ENCODE measurements at places on chromosomes 4 and X. TPM values are rescaled to one million over a fixed set of nuclear protein-coding genes. Genes with fewer than 3 reads are reported as not detected.

GRCh38 chr4:130359542-130359941 lies 1263.6 kb downstream of the C4orf33 start:
- DNase-seq, result no peak

GRCh38 chrX:154738011-154738738 lies 12.7 kb downstream of the GAB3 start:
- DNase-seq, result peak; percentile 67

- DNase-seq, result peak; percentile 8
Observed at GRCh38 chrX:109578916-109579315, 42.3 kb downstream of the NXT2 start.

GRCh38 chr4:112075129-112075753 lies 70.0 kb upstream of the FAM241A start:
- DNase-seq, result no peak

DNA sequence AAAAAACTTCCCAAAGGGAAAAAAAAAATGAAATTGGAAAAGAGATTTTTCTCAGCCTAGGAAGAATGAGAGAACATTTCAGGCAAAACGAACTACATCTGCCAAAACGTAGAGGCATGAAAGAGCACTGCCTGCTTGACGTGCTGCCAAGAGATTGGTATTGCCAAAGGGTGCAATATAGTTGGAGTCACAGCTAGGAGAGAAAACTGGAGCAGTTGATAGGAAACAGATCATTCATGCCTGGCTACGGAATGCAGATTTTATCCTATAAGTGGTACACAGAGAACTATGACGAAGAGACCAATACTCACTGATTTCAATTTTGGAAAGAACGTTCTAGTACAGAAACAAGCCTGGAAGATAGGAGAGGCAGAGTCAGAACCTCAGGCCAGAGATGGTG lies 68.4 kb upstream of the IQCM start:
- no peak for DNase-seq

NUDT10 gene
- total RNA-seq, result 0.81 TPM

DNA sequence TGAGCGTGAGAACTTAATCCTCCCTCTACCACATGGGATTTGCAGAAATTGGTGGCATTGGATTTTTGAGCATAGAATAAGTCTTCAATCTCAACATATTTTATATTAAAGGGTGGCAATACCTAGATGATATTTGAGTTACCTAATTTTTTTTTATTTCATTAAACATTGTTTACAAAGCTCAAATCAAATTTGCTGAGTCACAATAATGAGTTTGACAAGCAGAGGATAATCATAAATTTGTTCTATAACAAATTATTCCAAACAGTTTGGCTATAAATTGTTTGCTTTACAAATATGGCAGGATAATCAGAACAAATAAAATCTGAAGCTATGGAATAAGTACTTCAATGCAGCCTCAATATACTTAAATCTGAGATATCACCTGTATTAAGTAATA lies 22.7 kb downstream of the EMCN start:
- no peak for DNase-seq

XAGE5 gene
- total RNA-seq, result not detected

CYTL1 gene
- 34.6 TPM for total RNA-seq

FAM9C gene
- total RNA-seq, result not detected

DNA sequence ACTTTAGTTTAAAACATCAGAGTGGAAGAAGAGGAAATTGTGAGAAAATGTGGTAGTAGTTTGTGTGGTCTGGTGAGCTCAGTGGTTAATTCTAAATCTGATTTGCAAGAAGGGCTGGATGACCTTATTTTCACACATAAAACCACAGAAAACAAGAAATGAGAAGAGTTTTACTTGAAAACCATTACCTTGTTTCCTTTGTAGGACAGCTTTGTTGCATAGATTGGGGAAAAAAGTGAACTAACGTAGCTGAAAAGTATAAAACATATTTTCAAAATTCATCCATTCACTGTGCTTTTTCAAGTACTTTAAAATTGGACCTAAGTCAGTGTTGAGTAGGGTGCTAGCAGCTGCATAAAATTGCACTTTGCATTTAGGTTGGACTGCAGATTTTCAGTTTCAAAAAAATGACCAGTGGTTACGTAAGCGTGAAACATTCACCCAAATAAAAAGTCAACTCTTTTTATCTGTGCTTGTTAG lies 211.3 kb downstream of the ARHGAP10 start:
- DNase-seq, result no peak

CTAG1B gene
- not detected for total RNA-seq

- DNase-seq, result peak; percentile 11
Observed at GRCh38 chrX:34521563-34521962, 135.5 kb downstream of the TMEM47 start.

TCEAL2 gene
- not detected for total RNA-seq

GRCh38 chrX:22150371-22150770 lies 118.2 kb downstream of the PHEX start:
- no peak for DNase-seq

DNA sequence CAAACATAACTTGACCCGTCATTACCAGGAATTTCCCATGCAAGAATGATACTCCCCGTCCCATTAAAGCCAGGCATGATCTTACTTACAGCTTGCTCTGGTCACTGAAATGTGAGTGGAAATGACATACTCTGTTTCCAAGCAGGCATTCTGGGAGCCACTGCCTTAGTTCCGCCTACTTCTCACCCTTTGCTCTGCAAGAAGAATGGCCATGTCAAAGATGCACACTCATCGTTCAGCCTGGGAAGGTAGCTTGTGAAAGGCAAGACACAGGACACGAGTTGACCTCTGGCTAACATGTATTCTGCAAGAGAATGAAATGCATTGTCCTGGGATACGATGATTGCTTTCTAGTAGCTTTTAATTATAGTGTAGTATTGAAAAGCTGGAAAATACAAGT lies 1144.4 kb downstream of the NLGN4X start:
- no peak for DNase-seq

GABRG1 gene
- total RNA-seq, result not detected

TSPAN6 gene
- 43.8 TPM for total RNA-seq

ING2 gene
- total RNA-seq, result 8.5 TPM

PAK3 gene
- 1.5 TPM for total RNA-seq

ZFP92 gene
- total RNA-seq, result 1.6 TPM

GRCh38 chr4:76969495-76969894 lies 19.9 kb downstream of the SEPTIN11 start:
- no peak for DNase-seq

- no peak for DNase-seq
Observed at GRCh38 chrX:47232803-47233332, at the start of gene USP11. Gene USP11, plus strand, starts transcription at chrX:47233009. Its CDS starts 35 bp downstream, at chrX:47233044.

- DNase-seq, result no peak
Observed at GRCh38 chr4:149062997-149063396, 620.8 kb upstream of the NR3C2 start.

DNA sequence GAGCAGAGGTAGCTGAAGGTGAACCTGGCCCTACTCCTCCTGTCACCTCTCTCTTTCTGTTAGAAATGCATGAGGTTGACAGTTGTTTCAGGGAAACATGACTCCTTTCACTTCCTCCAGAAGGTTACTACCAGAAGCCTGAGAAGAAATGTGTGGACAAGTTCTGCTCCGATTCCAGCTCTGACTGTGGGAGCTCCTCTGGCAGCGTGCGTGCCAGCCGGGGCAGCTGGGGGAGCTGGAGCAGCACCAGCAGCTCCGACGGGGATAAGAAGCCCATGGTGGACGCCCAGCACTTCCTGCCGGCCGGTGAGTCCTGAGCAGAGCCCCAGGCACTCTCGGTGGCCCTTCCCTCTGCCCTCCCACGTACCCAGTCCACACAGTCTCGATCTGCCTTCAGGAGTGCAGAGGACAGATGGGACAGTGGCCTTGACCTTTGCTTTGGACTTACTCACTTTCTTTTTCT lies 61.3 kb upstream of the TLR2 start:
- DNase-seq, result no peak

- no peak for DNase-seq
Observed at GRCh38 chr4:174616661-174617060, 94.4 kb upstream of the HPGD start.

DNA sequence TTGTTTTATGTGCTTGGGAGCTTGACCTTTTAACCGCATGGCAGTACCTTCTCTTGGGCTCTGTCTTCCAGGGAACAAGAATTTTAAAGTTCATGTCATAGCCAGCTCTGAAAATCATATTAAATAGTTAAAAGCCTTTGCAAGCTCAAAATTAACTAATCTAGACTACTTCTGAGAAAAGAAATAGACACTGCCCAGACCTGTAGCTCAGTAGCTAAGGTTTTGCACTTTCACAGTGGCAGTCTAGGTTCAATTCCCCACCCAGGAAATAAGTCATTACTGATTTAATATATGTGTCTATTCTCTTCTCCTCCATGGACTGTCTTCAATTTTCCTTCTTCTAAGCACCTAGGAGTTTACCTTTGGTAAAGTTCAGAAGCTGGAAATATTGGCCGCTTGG lies 27.4 kb downstream of the HSD17B11 start:
- no peak for DNase-seq

BTC gene
- total RNA-seq, result 0.07 TPM

FRAS1 gene
- total RNA-seq, result 26.8 TPM

CXXC4 gene
- 0.04 TPM for total RNA-seq

XAGE2 gene
- total RNA-seq, result not detected

DNA sequence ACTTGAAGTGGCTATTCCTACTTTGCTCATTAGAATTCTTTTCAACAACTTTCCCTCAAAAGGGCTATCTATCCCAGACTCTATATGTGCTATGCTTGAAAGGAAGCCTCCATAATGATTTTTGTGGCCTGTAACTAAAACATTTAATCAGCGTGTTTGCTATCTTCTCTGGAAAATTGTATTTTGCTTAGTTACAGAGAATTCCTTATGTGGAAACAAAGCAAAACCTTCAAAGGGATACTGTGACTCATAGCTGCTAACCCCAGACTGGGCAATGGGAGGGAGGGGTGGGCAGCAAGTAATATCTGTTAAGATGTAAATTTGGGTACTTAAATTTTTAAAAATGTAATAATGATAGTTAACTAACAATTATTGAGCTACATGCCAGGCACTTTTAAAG lies 3.7 kb downstream of the SLC25A14 start:
- DNase-seq, result no peak

PAGE1 gene
- not detected for total RNA-seq

RGS12 gene
- 47.8 TPM for total RNA-seq

FATE1 gene
- not detected for total RNA-seq

TKTL1 gene
- not detected for total RNA-seq

ARMCX6 gene
- 40.6 TPM for total RNA-seq

THAP9 gene
- 5.1 TPM for total RNA-seq

GRCh38 chr4:176077561-176077960 lies 11.9 kb downstream of the WDR17 start:
- DNase-seq, result no peak

DNA sequence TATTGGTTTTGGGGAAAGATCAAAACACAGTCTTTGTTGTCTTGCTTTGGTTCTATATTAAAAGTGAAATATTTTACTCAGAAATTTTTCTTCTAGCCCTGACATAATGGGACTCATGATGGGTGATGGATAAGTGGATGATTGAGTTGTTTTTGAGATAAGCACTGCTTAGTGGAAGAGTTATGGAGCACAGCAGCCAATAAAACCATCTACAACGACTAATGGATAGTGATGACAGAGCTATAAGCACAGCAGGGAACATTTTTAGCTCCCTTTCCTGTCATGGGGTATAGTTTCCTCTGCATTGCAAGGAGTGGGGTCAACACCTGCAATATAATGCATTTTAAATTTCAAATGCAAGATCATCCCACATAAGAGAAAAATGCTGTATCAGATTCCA lies 812.4 kb downstream of the STPG2 start:
- no peak for DNase-seq

CENPVL3 gene
- total RNA-seq, result not detected

GRCh38 chr4:15400981-15401671 lies 26.7 kb upstream of the C1QTNF7 start:
- DNase-seq, result no peak

DNA sequence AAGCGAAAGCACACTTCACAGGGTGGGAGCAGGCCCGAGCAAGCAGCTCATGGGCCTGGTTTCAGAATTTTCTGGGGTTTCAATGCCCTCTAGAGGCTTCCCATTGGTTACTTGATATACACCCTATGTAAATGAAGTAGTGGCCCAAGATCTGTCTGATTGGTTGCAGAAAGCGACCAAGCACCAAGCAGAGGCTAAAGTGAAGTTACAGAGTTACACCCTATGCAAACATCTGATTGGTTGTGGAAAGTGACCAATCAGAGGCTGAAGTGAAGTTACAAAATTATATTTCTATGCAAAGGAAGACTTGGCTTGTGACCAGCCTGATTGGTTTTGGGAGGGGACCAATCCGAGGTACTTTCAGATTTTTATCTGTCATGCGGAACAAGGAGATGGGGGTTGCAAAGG lies 8.2 kb downstream of the FHIP1A start:
- DNase-seq, result no peak

MAGEA4 gene
- not detected for total RNA-seq
